Activated CD8-positive, alpha-beta memory T cell treated with anti-CD3 and anti-CD28 coated beads, Interleukin-2, amount 10 ng/mL, durations not matched to agents 7 days and 5 days (primary cell): ENCODE measurements at places on chromosomes 5 and 9. TPM values are rescaled to one million over a fixed set of nuclear protein-coding genes. Genes with fewer than 3 reads are reported as not detected.

Gene SLC25A2
- total RNA-seq = 1.1 TPM

- no peak for DNase-seq
Measured at GRCh38 chr5:80740999-80741398, 86.2 kb upstream of the DHFR start.

Gene CATSPER3
- 0.61 TPM for total RNA-seq

DNA sequence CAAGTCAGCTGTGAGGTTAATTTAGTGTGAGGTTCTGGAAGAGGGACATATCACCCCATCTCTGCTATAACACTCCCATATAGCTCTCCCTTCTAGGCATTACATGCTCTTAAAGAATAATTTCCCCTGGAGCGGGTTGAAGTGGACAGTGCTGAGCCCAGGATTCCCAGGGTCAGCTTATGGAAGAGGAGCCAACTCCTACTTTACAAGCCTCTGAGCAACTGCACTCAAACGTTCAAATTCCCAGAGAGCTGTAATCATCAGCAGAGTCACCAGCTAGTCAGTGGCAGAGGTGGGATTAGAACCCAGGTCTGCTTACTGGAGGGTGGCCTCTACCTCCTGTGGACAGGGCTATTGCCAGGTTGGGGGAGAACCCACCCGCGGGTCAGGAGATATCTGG, 1.4 kb downstream of the NEURL1B start:
- DNase-seq = no peak

Gene MARCOL
- total RNA-seq = not detected

Gene IFNA4
- not detected for total RNA-seq

DNA sequence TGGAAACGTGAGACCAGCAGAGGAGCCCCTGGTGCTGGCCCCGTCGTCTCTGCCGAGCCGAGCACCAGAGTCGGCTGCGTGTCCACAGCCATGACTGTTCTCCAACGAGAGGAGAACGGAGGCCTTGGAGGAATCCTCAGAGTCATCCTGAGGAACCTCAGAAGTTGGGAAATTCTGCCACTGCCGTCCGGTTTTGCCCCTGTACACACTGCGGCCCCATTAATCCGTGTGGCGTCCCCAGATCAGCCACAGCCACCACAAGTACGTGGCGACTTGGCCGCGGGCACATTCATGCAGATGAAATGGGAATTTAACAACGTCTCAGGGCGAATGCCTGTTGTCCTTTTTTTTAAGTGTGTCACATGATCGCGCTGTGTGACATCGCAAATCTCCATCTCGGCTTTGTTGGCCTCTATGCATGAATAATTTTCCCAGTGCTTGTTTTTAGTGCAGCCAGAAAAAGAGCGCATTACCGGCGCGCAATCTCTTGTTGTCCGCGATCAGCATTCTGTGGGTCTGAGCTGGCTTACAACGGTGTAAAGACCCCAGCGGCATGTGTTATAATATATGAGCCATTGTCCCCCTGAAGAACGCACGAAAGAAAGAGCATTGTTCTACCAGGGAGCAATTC, 323.0 kb upstream of the IRX4 start:
- peak; percentile 16 for DNase-seq

DNA sequence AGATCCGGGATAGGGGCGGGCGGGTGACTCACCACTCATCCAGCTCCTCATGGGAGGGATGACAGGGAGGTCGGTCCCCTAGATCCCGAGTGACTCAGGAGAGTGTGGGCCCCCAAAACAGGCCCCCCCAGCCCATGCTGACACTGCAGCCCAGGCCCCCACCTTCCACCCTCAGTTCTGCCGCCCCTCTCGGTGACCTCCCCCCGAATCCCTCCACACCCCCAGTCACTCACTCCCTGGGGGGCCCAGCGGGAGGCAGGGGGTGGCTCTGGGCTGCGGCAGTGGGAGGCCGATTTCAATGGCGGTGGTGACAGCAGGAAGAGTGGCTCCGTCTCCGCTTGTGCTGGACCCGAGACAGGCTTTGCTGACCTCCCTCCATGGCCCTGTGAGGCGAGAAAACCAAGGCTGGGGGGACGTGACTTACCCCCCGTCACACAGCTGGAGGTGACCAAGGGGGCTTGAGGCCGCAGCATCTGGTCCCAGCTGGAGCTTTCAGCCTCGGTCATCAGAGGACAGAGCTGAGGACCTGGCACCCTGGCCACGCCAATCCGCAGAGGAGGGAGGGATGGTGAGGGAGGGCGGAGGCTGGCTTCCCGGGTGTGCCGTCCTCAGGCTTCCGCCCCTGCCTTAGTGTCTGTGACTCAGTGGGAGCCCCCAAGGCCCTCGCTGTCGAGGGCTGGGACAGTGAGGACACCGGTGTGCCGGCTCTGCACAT, 9.0 kb downstream of the GPSM1 start:
- no peak for DNase-seq
